Stimulated activated CD8-positive, alpha-beta memory T cell treated with anti-CD3 and anti-CD28 coated beads, Interleukin-7, amount 100 ng/mL, for 24 hours (primary cell): ENCODE measurements at places on chromosomes 2 and 18.

- no peak for DNase-seq
These were observed 1.2 kb upstream of the WDR7 start for GRCh38 chr18:56649996-56650395.

- DNase-seq = no peak
These were observed 38.5 kb upstream of the SLC35G4 start for GRCh38 chr18:11570769-11571412.

DNA sequence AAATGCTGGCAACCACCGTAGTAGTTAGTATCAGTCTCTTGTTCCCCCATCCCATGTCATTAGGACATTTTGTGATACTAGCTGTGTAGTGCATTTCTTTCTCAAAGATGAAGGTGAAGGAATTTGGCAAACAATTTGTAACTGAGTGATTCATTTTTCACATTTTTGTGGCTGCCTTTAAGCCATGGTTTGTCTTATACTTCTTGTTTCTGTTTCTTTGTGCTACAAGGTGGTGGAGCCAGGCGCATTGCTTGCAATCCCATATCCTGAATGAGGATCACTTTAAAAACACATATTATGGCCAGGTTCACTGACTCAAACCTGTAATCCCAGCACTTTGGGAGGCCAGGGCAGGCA, 40.6 kb downstream of the GPD2 start:
- no peak for DNase-seq

DNA sequence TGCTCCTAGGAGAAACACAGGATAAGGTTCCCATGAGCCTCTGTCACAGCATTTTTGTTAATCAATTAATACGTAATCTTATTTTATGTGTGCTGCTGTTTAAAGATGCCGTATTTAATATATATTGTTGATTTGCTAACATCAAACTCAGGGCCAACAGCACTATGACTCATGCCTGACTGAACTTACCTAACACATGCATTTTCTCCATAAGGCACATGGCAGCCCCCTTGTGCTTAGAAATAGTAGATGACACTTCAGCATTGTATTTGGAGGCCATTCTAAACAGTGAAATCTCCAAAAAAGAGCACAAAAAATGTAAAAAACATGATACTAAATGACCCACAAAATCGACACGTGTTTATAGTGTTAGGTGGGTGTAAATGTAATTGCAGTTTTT, 314.8 kb downstream of the MYCN start:
- no peak for DNase-seq

DNA sequence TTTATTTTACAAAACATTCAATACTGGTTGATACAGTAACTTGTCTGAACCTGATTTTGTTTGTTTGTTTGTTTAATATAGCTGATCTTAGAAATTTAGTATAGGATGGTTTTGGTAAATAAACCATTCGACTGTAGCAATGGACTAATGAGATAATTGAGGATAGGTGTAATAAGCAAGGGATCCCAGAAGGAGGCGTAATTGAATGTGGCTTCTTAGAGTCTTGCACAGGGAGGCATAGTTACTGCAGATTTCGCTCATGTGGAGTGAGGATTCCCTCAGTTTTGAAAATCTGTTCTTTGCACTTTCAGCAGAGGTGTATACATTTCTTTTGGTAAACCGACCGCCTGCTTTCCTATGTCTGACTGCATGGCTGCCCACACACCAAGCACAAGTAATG, 709.6 kb downstream of the SOCS6 start:
- DNase-seq = no peak

DNA sequence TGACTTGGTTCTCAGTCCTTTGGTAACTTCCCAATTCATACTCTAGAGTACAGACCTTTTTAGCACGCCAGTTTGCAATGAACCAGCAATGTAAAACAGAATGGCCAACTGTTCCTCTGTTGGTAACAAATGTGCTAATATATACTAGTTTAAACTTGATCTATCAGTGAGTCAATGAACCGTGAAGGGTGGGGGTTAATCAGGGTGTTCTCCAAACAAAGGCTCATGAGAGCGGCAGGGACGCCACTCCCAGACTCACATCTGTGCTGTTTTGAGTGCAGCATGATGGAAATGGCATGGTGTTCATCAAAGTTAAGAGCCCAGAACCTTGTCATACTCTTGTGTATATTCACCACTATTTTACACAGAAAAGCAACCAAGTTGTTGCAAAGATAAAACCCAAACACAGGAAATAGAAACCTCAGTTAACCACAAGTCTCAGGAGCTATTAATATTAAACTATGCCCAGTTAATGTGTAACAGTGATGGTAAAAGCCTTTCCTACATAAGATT, 70.3 kb downstream of the CERKL start:
- DNase-seq = no peak

- no peak for DNase-seq
These were observed 96.6 kb downstream of the MBD2 start for GRCh38 chr18:54127759-54128378.

- no peak for DNase-seq
These were observed 56.5 kb downstream of the SLC4A5 start for GRCh38 chr2:74286725-74287124.
